ENCODE measurements at places on chromosomes 5 and 9.

DNA sequence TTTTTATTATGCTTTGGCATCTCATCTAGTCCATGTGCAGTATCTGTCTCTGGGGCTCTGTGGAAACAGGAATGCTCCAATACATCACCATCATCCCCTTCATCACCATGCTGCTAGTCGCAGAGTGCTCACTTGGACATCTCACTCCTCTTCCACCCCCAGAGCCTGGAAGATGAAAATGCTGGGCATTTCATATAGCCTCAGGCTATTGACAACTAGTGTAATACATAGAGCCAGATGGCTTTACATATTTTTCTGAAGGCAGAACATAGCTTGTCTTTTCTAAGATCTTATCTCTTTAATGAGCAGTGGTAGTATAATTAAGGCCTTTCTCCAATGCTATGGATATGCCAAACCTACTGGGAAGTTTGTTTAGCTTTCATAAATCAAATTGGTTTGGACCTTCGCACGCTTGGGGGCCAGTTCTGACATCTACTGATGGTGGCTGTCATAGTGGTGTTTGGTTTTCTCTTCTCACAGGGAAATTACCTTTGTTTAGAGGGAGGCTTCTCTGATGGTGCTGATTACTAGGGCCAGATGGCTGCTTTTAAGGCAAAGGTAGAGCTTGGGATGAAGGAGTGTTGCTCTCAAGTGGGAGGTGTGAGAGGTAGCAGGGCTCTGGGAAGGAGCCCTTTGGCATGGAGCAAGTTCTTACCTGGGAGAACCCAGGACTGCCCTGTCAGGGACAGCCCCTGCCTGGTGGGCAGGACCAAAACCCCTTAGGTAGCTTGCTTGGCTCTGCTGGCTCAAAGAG is 63.1 kb upstream of the CXCL14 start:
- DNase-seq, result no peak

- DNase-seq, result no peak
Measured at GRCh38 chr9:91061506-91061905, 259.9 kb downstream of the SYK start.

- no peak for DNase-seq
Measured at GRCh38 chr5:153601377-153601776, 110.9 kb downstream of the GRIA1 start.

DNA sequence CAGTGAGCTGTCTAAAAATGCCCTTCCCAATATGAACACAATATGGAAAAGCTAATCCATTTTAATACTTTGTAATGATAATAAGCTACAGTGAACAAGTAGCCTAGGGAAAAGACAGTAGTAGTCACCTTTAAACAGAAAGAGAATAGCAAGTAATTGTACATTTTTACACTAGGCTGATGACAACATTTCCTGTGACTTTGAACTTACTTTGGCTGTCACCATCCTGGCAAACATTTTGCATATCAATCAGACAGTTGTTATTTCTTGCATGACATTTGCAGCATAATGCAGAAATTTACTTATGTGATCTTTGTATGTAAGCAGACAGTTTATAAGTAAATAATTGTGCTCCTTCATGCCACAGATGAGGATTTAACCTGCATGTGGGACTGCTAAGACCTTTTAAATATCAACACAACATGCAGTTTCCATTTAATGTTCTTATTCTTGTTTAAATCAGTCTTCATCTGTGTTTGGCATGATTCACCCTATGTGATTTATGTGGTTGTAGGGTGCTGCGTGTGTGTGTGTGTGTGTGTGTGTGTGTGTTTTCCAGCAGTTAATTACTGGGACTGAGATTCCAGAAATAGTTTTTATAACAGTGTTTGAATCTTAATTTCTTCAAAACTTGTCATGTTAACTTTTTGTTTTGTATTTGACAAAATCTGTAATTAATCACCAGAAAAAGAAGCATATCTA is 997.1 kb upstream of the ARRDC3 start:
- peak; percentile 31 for DNase-seq

- no peak for DNase-seq
Measured at GRCh38 chr9:4290427-4290837, 9.4 kb downstream of the GLIS3 start.

DNA sequence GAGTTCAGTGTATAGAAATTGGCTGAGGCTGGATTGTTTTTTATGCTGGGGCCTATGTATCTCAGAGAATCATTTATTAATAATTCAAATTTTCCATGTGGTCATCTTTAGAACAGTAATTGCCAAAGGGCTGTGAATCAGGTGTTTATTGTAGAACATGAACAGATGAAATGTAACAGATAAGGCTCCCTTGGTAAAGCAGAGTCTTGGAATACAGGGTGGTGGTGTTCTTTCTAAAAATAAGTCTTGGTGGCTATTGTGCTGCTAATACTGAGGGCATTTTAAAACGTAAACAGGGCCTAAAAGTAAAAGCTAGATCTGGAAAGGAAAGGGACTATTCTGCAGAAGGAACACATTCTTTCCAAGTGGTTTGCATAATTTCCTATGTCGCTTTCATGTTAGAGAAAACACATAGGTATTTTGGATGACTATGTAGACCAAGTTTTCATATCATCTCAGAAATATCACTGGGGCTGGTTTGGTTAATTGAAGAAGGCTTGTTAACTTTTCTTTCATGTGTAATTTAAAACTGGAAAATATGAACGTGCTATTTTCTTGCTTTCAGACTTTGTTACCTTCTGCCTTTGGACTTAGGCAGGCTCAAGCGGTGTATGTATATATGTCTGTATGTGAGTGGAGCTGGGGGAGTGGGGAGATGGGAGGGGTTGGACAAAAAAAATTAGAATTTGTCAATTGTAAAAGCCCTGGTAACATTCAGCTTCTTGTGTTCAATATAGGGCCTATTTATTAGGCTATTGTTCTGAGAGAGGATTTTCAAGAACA is 119.9 kb upstream of the ANKRD55 start:
- no peak for DNase-seq

- peak; percentile 55 for DNase-seq
Measured at GRCh38 chr5:94849821-94850736, 231.6 kb downstream of the SLF1 start.

DNA sequence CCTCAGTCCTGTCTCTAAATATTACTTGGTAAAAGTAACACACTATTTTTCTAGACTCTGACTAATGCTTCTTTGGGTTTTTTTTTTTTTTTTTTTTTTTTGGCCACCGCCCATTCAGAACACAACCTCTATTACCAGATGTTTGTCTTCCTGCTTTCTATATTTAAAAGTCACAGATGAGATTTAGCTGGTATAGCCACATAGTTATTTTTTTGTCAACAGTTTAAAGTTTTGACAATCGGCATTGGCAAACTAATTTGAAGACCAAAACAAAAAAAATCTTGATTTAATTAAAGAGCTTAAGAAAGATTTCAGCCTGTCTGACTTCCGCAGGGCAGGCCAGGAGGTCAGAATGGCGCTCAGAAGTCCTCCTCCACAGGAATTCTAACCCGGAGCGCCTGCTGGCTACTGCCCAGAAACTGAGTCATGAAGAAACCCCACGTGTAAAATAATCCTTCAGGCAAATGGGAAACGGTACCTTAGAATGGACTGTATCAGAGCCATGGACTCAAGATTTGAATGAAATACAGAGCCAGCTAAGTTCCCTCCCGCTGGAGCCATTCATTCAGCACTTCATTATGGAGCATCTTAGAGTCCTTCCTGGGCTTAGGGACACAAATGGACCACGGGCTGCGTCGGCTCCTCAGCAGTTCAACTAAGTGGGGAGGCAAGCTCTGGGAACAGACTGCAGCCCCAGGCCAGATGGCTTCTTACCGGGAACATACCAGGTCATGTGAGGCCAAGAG is 55.6 kb downstream of the PTPDC1 start:
- peak; percentile 98 for DNase-seq

- DNase-seq, result no peak
Measured at GRCh38 chr5:97455996-97456395, 272.9 kb upstream of the RIOK2 start.

DNA sequence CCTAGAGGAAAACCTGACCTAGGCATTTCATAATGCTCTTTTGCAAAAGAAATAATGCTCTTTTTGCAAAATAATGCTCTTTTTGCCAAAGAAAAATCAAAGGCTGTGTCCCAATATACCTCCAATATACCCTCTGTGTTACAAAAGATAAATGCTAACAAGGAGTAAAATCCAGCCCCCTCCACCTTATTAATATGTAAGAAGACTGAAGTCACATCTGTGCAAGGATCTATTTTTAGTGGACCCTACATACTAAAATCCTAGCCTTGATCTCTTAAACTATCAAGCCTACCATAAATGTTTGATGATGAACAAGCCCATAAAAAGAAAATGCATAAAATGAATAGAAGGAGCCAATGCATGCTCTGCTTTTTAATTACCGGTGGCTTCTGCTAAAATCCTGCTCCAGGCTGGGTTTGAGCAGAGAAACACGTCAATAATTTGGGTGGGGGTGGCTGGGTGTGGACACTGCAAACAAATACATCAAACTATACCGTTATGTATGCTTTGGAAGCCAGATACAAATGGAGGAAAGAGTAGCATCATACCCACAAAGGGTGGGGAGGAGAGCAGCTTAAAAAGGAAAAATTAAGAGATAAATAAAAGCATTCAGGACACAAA is 131.6 kb downstream of the SEMA6A start:
- DNase-seq, result no peak

DNA sequence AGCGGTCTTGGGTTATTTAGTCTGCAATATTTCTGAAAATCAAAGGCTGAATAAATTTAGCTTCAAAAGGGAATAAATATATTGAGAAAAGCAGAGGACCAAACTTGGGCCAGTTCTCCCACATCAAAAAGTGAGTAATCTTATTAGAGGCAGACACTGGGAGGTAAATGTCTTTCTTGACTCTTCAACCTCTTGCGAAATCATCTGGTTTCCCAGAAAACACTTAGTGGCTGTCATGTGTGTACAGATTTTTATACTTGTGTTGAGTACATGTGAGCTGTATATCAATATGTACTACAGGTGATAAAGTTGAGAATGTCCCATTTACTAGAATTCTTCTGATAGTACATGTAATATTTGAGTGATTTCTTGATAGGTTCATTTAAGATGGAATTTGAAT is 454.9 kb downstream of the PRR16 start:
- DNase-seq, result no peak

DNA sequence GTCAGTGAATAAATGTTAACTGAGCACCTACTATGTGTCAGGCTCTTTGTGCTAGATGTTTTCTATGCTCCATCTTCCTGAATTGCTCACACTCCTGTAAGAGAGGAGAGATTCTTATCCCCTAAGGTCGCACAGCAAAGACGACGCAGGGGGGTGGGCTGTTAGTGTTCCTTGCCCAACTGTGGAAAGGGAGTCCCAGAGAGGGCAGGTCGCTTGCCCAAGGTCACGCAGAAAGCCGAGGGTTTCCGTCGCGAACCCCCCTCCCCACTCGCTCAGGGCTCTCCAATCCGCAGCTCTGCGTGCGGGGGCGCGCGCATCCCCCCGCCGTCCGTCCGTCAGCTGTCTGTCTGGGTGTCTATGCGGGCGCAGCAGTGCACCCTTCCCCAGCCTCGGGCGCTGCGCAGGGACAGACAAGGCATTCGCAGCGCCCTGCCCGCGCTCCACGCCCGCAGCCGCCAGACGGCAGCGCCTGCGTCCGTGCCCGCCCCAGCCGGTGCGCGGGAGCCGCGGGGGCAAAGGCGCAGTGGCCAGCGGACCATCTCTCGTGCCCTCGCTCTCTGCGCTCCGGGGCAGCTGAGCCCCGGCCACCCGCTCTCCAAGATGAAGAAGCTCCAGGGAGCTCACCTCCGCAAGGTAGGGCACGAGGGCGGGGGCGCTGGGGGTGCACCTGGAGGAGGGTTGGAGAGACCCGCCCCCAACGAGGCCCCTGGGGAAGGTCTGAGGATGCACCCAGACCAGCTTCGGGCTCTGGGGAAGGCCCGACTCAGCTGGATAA is at the start of gene SLC6A7:
TSS of gene SLC6A7 (plus strand) at position 335 of the 775 bp plus-strand sequence. CDS start at position 601, 266 bp downstream.
- DNase-seq, result no peak

- DNase-seq, result no peak
Measured at GRCh38 chr5:41878173-41878572, 7.9 kb upstream of the OXCT1 start.

- no peak for DNase-seq
Measured at GRCh38 chr5:81558188-81558587, 164.3 kb upstream of the ACOT12 start.

DNA sequence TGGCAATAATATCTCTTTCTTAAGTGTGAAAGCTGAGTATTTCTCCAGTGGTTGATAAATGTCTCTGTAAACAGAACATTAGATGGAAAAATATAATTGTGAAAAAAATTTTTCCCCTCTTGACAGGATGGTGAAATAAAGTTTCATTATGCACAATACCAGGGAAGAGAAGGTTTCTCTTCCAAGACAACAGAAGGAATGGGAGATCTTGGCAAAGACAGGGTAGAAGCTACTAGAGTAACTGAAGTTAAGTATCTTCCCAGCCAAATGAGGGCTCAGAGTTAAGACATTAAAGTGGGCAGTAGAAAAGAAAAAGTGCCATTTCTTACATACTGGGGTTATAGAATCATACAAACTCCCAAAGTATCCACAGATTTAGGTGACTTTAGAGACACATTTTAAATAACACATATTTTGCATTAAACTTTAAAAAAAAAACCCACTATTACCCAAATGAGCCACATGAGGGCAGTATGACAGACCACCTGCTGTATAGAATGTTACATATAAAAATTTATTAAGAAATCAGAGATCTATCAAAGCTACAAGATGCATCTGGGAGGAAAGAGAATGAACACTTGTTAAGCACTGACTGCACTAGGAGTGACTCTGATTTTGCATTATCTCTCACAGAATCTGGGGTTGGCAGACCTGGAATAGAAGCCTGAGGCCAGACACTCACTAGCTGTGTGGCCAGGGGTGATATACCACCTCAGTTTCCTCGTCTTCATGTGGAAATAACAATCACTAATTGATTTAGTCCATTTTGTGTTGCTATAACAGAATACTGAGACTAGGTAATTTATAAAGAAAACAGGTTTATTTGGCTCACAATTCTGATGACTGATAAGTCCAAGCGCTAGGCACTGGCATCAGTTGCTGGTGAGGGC is 98.5 kb downstream of the ARSB start:
- DNase-seq, result peak; percentile 21

- DNase-seq, result no peak
Measured at GRCh38 chr5:176535664-176536131, 1.5 kb downstream of the RNF44 start.

- DNase-seq, result no peak
Measured at GRCh38 chr9:69386651-69387050, 61.6 kb downstream of the ENTREP1 start.

DNA sequence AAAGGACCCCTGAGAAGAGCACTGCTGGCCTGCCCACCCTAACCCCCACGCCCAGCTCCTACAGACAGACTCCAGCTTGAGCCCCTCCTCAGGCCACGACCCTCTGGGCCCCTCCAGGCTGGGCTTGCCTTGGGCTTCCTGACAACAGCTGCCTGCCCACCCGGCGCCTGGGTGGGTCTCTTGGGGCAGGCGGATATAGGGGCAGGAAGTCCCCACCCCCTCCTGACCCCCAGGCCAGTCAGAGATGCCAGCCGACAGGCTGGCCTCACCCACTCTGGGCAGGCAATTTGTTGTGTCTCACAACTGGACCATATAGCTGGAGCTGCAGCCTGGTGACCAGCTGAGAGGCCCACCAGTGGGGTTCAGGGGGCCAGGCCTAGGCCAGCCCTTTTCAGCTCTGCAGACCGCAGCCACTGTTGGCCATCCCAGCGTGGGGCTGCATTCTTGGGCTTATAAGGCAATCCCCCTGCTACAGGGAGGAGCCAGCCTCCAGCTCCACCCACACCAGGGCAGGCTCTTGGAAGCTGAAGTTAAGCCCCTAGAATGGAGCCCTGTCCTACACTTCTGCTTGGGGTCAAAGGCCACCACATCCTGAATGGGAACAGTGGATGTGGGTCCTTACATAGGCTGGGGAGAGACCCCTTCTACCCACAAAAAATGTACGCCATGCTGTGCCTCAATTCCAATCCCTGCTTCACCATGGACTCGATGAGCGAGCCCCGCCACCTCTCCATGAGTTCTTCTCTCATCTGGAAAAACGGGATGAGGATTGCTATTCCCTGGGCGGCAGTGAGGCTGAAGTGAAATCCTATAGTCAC is 2.0 kb downstream of the PDLIM7 start:
- DNase-seq, result peak; percentile 98
